ENCODE measurements at places on chromosomes 5 and 9.

DNA sequence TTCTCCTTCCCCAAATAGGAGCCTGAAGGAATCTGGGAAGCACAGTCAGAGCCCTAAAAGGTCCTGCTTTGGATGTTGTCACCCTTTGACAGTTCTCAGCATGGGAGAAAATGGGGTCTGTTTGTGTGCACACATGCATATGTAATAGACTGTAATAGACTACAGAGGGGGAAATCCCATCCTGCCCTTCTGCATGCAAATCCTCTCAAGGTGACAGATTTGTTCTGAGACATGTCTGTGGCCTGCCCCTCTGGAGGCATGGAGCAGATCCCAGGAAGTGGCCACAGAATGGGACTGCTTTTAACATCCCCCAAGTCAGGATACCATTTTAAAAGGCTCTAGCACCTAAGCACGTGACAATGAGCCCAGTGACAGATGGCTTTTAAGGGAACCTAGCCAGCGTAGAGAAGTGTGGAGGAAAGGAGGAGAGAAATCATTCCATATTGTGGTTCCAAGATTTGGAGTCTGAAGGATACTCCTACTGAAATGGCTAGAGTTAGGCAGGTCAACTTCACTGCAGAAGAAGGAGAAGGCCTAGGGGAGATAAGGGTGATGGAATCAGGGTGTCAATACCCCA is 483.5 kb downstream of the SPOCK1 start:
- no peak for DNase-seq

DNA sequence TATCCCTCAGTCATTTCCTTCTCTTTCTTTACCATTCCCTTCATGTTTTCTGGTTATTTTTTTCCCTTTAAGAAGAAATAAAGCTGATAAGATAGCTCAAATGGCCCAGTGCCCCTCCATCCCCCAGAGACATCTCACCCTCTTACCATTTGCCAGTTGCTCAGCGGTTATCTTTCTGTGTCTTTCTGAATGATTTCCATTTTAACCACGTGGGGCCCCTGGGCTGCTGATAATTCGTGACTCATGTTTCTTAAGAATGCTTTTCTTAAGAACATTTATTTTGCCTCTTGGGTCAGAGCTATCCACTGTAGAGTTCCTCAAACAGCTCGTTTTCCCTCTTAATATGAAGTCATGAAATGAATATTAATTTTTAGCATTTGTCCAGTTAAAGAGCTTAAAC is 147.8 kb downstream of the MAST4 start:
- DNase-seq = no peak

GRCh38 chr9:105416840-105417239 is 31.0 kb upstream of the FSD1L start:
- no peak for DNase-seq

- peak; percentile 49 for DNase-seq
These were observed 158.1 kb downstream of the C9orf152 start for GRCh38 chr9:110049699-110050450.

GRCh38 chr5:173324115-173325001 is 3.9 kb downstream of the STC2 start:
- peak; percentile 90 for DNase-seq

Measured in right hindlimb (tissue), 1 donor.